ENCODE measurements at places on chromosomes 12 and 14. TPM values are rescaled to one million over a fixed set of nuclear protein-coding genes. Genes with fewer than 3 reads are reported as not detected.

Gene OTX2
- total RNA-seq: not detected

DNA sequence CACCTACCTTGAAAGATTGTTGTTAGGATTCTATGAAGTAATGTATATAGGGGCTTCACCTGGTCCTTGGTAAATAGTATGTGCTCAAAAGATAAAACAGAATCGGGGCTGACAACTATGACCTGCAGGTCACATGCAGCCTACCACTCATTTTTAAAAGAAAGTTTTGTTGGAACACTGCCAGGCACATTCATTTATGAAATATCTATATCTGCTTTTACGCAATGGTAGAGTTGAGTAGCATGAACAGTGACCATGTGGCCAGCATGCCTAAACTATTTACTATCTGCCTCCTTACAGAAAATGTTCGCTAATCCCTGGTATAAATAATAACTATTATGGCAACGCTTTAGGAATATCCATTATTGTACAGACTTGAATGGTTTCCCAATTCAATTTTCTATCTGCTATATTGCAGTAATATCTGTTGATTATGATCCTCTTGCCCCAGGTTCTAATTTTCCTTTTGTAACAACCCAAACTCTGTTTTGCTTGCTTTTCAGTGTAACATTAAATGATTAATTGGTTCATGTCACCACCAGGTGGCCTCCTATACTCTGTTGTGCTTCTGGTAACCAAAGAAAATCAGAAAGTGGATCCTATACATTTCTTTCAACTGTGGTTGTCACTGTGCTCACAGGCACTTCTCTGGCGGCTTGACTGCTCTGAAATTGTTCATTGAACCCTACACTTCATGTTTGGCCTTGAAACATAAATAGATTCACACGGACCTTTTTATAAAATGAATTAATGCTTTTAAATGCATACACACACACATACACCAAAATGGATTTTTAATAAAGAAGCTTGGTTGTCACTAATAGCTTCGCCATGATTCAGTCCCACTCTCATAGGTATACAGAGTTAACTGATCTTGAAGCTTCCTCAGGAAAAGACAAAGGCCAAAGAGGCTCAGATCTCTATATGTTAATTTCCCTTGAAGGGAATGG is 227.7 kb upstream of the NPAS3 start:
- DNase-seq: no peak
- no peaks in the 10 kb centered on the region for H3K27me3 ChIP-seq
- H3K27ac ChIP-seq: no peak overlapping the region

DNA sequence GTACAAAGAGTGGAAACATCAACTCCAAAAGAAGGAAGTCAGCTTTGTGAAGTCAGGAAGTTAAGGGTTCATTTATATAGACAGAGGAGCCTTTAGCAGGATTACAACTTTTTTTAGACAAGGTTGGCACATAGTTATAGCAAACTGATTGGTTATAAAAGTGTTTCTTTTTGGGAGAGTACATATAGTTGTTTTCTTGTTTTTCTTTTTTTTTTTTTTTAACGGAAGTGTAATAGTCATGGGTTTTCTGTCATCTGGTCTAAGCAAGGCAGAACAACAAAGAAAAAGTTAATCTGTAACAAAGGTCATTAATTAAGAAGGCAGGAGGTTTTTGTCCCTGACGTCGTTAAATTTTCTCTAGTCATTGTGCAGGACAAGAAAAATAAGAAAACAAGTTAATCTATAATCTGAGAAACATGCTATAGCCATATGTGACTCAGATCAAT is 13.0 kb upstream of the MFAP5 start:
- H3K36me3 ChIP-seq: no peaks in the 10 kb centered on the region
- no peak for DNase-seq

DNA sequence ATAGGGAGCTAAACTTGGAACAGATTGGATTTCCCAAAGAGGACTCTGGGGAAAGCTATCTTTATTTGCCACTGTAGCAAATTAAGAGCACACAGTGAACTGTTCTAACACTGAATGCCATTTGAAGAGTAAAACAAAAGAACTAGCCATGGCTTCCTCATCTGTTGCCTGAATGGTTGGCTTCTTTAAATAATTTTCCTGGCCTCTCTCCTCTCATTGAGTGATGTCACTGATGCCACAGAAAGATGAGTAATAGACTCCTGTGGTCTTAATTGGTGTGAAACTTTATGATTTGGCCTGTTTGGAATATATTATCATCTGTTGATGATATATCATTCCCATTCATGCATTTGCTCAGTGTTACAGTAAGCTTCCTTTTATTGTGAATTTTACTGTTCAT is 42.5 kb downstream of the WDR20 start:
- DNase-seq: no peak
- no peak overlapping the region for H3K27ac ChIP-seq
- peaks cover 10% of the 10 kb centered on the region for H3K4me1 ChIP-seq
- no peaks in the 10 kb centered on the region for H3K27me3 ChIP-seq
- no peaks in the 10 kb centered on the region for H3K36me3 ChIP-seq

DNA sequence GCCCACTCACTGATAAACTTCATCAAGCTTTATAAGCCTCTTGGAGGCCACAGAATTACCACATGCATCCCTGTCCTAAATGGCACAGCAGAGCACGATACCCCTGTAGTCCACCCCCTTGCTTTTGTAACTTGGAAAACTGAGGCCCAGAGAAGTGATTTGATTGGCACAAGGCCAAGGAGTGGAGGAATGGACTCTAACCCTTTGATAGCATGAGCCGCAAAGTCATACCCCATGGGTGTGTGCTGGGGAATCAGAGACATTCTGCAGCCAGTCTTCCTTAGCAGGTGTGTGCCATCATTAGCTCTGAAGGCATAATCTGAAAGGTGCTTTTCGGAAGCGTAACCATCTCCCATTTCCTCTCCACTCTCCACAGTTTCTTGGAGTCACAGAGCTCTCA is 28.5 kb upstream of the PWP1 start:
- H3K36me3 ChIP-seq: no peaks in the 10 kb centered on the region
- no peaks in the 10 kb centered on the region for H3K4me1 ChIP-seq
- H3K4me3 ChIP-seq: no peak overlapping the region
- no peaks in the 10 kb centered on the region for H3K27me3 ChIP-seq
- no peak overlapping the region for H3K27ac ChIP-seq
- DNase-seq: no peak

GRCh38 chr12:16166563-16167470 is 110.7 kb downstream of the SLC15A5 start:
- no peak overlapping the region for H3K27ac ChIP-seq
- H3K4me1 ChIP-seq: no peaks in the 10 kb centered on the region
- no peaks in the 10 kb centered on the region for H3K27me3 ChIP-seq
- H3K4me3 ChIP-seq: no peak overlapping the region

DNA sequence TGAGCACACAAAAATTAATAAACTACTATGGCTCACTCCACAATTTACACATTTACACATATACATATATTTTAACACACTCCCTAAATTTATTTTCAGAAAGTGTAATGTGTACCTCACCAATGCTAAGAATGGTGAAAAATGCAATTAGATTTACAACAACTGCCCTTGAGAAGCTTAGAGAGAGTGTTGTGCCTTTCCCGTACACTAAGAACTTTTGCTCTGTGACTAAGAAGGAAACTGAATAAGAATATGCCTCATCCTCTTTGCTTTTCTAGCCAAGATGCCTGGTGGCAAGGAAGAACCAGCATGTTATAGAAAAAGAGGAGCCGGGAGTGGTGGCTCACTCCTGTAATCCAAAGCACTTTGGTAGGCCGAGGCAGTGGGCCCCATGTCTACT is 62.3 kb downstream of the SINHCAF start:
- no peak overlapping the region for H3K27ac ChIP-seq
- H3K4me1 ChIP-seq: no peaks in the 10 kb centered on the region
- DNase-seq: no peak
- no peaks in the 10 kb centered on the region for H3K36me3 ChIP-seq
- H3K4me3 ChIP-seq: no peak overlapping the region

DNA sequence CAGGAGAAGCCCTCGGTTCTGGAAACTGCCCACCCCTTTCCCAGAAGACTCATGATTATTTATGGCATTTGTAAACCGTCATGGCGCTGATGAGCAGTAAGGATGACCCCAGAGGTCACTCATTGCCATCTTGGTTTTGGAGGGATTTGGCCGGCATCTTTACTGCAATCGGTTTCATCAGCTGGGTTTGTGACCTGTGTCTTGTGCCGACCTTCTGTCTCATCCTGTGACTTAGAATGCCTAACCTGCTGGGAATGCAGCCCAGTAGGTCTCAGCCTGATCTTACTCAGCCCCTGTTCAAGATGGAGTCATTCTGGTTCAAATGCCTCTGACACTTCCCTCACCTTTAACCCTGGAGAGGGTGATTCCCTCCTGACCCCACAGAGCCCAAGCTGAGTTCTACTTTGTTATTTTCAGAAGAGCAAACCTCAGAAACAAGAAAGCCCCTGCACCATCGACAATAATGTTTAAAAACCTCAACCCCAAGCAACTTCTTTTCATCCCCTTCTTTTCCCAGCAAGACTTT is 105.5 kb upstream of the SFSWAP start:
- H3K27ac ChIP-seq: no peak overlapping the region
- no peaks in the 10 kb centered on the region for H3K27me3 ChIP-seq
- H3K4me3 ChIP-seq: no peak overlapping the region
- DNase-seq: no peak

GRCh38 chr12:131383741-131384543 is 326.9 kb upstream of the SFSWAP start:
- no peak for DNase-seq
- no peaks in the 10 kb centered on the region for H3K4me1 ChIP-seq
- no peak overlapping the region for H3K4me3 ChIP-seq
- H3K27ac ChIP-seq: no peak overlapping the region
- H3K27me3 ChIP-seq: no peaks in the 10 kb centered on the region
- H3K36me3 ChIP-seq: no peaks in the 10 kb centered on the region

DNA sequence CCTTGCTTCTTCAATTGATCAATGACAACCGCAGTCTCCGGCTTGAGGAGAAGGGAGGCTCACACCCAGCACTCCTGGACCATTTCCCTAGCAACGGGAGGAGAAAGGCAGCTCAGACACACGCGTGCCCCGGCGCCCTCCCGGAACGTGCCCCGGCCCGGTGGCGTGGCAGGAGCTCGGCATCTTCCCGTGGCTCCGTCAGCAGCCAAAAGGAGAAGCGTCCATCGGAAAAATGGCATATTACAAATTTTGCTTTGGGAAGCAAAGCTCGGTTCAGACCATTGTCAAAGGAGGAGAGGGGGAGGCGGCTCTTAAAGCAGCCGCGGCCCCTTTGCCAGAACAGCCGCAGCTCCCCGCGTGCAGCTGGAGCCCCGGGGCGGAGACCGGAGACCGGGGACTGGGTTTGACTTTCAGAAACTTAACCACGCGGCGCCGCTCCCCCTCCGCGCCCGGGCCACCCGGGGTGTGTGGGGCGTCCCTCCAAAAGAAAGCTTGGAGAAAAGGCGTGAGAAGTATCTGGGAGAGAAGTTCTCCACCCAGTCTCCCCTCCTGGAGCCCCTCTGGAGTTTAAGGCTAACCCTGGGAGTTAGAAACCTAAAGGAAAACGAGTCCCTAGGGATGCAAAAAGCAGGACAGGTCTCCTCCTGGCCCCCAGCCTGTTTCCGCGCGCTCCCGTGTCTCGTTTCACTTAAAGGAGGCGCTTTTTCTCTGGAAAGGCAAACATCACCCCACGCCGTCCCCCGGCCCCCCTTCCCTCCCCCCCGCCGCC is 545 bp downstream of the PPFIA2 start:
- no peaks in the 10 kb centered on the region for H3K27me3 ChIP-seq
- peak overlapping the region; percentile 15 for H3K27ac ChIP-seq
- peak; percentile 82 for DNase-seq
- no peaks in the 10 kb centered on the region for H3K4me1 ChIP-seq
- no peaks in the 10 kb centered on the region for H3K36me3 ChIP-seq

DNA sequence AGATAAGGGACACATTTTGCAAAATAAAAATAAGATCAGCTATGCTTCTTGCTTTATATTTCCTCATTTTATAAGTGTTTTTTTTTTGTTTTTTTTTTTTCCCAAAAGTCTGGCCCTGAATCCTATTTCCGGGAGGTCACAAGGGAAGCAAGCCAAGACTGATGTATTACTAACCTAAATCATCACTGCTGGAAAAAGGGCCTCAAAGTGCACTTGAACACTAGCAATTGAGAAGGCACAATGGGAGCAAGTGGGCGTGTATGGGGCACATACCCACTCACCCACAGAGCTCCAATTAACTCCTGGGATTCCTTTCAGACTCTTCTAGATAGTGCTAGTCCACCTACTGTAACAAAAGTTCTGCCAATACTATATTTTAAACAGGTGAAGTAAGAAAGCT is 58.8 kb downstream of the STON2 start:
- H3K4me3 ChIP-seq: no peak overlapping the region
- no peaks in the 10 kb centered on the region for H3K4me1 ChIP-seq
- no peaks in the 10 kb centered on the region for H3K27me3 ChIP-seq
- H3K27ac ChIP-seq: no peak overlapping the region

- H3K4me1 ChIP-seq: peaks cover 2% of the 10 kb centered on the region
- H3K27ac ChIP-seq: no peak overlapping the region
- no peak for DNase-seq
Observed at GRCh38 chr12:69905801-69906200, 80.8 kb downstream of the MYRFL start.

- no peaks in the 10 kb centered on the region for H3K4me1 ChIP-seq
- no peak overlapping the region for H3K4me3 ChIP-seq
- no peak for DNase-seq
- no peaks in the 10 kb centered on the region for H3K36me3 ChIP-seq
Observed at GRCh38 chr12:56836317-56836716, 73.2 kb downstream of the HSD17B6 start.

DNA sequence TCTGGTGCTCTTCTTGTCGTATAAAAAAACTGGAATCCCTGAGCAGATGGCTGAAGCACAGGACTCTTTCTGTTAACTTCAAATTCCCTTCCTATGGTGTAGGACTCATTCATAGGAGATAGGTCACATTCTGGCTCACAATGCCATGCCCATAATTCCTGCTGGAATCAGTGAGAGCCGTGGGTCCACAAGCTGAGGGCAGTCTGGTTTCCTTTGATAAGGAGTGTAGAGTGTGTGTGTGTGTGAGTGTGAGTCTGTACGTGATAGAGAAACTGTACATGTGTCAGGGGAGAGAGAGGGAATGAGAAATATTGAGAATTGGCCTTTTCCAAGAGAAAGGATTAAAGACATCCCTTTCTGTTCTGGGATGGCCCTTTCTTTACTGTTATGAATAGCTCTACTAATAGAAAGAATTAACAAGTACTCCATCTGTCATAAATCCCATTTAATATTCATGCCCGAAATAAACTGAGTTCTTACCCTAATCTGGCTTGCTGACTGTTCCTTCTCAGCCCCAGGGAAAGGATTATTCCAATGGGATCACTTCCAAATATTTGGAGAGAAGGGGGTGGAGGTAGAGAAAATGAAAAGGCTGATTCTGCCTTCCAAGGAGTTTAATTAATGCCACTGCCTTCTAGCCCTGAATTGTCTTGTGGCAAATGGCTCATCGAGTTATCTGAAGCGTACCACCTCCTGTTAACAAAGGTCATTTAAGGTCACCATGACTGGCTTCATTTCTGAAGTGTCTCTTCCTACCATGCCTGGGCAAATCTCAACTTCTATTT is 79.0 kb downstream of the TMX1 start:
- no peak for DNase-seq
- H3K27ac ChIP-seq: peak overlapping the region; percentile 75
- H3K36me3 ChIP-seq: no peaks in the 10 kb centered on the region
- no peak overlapping the region for H3K4me3 ChIP-seq
- H3K4me1 ChIP-seq: peaks cover 6% of the 10 kb centered on the region
